ENCODE measurements at places on chromosomes 16 and 17.

DNA sequence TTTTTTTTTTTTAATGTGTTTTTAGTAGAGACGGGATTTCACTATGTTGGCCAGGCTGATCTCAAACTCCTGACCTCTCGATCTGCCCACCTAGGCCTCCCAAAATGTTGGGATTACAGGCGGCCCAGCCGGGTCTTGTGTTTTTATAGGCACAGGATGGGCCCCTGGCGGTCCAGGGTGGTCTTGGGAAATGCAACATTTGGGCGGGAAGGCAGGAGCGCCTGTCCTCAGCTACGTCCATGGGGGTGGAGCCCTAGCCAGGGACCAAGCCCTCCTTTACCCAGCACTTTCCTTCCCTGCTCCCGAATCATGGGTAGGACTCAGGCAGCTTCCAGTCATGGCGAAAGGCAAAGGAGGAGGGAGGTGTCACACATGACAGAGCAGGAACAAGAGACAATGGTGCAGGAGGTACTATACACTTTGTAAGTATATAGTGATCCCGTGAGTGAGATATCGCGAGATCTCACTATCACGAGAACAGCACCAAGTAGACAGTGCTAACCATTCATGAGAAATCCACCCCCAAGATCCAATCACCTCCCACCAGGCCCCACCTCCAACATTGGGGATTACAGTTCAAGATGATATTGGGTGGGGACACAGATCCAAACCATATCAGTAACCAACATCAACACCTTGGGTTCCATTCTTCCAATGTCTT is 226.7 kb upstream of the WSCD1 start:
- no peak for DNase-seq

DNA sequence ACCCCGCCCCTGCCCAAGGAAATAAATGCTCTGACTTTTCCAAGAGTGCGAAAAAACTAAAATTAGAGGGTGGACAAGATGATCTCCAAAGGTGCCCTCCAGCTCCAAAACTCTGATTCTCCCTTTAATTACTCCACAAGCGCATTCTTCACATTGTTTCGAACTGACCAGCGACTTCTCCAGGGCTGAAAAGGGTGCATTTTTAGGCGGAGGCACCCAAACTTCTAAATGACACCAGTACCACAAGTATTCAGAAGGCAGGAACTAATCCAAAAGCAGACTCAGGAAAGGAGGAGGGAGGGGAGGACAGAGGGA is 750 bp downstream of the ZFHX3 start:
- DNase-seq: no peak

DNA sequence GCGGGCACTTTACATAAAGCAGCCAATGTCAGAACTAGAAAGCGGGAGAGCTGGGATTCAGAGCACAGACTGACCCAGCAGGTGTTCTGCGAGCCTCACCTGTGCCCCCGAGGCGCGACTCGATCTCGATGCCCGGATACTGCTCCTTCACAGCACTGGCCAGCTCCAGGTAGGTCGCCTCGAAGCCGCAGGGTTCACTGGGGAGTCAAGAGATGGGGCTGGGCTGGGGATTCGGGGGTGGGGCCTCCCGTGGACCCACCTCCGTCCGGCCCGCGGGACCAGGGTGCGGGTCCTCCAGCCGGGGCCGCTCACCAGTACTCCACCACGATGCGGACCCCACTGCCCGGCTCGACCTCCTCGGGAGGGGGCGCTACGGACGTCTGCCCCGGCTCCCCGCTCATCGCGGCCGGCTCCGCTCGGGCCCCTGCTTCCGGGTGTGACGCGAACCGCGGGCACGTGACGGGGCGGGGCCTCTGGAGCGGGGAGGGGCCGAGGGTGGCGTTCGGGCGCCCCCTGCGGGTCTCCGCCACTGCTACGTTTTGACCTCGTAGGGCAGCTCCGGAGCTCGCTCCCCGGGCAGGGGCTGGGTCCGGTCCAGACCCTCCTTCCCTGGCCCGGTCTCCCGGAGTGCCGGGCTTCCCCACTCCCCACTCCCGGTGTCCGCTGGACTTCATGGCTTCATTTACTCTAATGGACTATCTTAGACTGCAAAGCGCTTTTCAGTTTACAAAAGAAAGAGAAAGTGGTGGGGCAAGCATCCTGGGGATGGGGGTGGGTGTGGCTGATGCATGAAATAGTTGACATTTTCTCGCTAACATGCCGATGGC is at the start of gene MIEN1:
Gene MIEN1, minus strand, starts transcription at position 438 of the 827 bp plus-strand sequence. Its CDS starts 37 bp downstream, at position 401.
- DNase-seq: peak; percentile 95

- peak; percentile 81 for DNase-seq
Measured at GRCh38 chr17:81519284-81520020, 6.9 kb upstream of the ACTG1 start.

- DNase-seq: no peak
Measured at GRCh38 chr17:35541434-35541833, 4.0 kb upstream of the SLFN12L start.

GRCh38 chr16:49469930-49470451 is 96.4 kb downstream of the C16orf78 start:
- no peak for DNase-seq

DNA sequence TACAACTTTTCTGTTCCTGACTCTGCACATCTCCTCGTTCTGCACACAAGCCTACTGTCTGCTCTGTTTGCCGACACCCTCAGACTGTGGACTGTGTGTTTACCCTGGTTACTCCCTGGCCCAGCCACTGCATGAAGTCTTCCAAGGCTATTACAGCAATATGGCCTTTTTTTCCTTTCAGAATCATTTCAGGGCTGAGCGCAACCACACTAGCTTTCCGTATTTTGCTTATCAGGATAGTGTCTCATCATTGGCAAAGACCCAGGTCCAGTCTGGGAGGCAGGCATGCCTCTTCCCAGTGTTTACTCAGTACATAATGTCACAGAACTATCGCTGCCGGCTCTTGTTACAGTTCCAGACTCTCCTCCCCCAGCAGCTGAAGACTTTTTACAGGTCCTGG is 10.1 kb downstream of the DNAH9 start:
- no peak for DNase-seq

- no peak for DNase-seq
Measured at GRCh38 chr17:39062846-39063680, 88.4 kb downstream of the PLXDC1 start.

DNA sequence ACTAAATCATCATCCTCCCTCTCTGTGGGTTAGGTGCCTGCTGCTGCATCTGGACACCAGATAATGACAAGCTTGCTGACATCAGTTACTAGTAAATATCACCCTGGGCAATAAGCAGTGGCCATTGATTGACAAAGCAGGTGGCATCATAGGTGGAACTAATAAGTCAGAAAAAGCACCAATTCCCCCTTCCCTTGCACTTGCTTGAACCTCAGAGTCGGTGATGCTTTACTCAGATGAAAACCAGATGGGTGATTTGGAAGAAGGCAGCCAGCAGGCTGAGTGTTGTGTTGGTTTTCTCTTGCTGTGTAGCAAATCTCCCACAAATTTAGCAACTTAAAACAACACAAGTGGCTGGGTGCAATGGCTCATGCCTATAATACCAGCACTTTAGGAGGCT is 146.9 kb upstream of the NOL11 start:
- no peak for DNase-seq

- no peak for DNase-seq
Measured at GRCh38 chr16:3480901-3481695, 14.2 kb downstream of the C16orf90 start.

- no peak for DNase-seq
Measured at GRCh38 chr17:36932694-36933511, 4.4 kb upstream of the LHX1 start.

GRCh38 chr17:56358651-56359050 is 205.4 kb downstream of the ANKFN1 start:
- no peak for DNase-seq

- no peak for DNase-seq
Measured at GRCh38 chr17:51640108-51640622, 379.8 kb downstream of the UTP18 start.

DNA sequence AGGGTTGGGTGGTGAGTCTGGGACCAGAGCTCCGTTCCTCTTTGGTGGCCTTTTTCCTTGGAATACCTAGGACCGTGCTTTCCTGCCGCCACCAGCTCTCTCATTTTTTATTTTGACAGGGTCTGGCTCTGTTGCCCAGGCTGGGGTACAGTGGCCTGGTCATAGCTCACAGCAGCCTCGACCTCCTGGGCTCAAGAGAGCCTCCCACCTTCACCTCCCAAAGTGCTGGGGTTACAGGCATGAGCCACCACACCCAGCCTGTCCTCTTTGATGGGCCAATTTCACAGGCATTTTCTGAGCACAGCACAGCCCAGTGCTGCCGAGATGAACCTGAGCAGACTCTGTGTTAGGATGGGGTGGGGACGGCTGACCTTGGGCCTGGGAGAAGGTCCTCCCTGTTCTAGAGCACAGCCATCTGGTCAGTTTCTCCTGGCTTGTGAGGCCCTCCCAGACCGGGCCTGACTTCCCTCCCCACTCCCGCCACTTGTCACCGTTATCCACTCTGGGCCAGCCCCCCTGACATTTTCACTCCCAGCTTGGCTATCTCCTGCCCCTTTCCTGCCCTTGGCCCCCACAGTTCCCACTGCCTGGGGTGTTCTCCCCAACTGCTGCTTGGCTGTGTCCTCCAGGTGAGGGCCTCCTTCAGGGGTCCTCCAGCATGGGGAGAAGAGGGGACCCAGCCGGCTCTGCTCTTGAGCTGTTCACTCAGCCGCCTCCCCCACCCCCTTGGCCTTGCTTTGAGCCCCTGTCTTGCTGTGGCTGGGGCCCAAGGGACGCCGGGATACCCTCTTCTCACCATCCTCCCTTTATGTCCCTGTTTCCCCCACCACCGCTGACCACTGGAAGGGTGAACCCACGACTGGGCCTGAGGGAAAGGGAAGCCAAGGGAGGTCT is 5.0 kb downstream of the ADCY7 start:
- no peak for DNase-seq

DNA sequence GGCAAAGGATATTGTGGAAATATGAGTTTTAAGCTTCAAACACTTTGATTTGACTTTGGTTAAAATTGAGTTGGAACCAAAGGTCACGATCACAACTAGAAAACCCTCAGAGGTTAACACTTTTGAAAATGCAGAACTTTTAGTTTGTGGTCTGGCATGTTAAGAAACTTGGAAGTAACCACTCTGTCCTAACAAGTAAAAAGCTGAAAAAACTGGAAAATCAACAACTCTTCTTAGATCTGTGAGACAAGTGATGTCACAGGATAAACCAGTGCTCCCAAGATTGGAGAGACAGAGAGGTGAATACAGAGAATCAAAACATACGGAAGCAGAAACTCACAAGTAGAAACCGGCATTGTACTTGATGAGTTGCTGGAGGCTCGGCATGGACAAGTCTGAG is 17.4 kb downstream of the MFSD6L start:
- no peak for DNase-seq

DNA sequence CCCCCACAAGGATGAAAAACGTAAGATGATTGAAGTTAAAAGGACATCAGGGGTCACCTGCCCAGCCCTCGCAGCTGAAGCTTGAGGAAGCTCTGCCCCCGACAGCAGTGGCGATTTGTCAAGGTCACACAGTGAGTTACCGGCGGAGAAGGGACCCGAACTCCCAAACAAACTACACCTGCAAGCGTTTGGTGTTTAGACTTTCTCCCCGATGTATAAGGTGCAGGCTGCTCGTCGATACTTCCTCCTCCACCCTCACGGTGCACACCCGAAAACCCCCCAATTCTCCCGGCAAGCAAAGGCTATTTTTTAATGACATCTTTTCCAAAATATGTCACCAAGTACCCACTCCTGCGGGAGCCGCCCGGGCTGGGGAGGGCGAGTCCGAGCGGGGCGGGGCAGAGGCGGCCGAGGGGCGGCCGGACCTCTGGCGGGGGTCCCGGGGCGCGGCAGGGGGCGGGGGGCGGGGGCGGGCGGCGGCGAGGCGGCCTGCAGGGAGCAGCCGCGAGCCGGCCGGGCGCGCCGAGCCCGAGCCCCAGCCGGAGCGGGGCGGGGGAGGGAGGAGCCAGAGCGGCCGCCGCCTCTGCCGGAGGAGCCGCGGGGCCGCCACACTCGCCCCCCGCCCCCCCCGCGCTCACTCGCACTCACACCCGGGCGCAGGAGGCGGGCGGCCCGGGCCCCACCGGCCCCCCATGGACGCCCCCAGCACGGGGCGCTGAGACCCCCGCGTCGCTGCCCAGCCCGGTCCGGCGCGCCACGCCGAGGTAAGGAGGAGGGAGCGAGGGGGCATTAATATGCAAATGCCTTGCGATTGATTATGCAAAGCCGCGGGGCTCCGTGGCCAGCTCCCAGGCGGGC is at the start of gene THRA:
Gene THRA, plus strand, starts transcription at position 637 of the 858 bp plus-strand sequence. CDS start 11,524 bp downstream, outside the sequence.
- DNase-seq: peak; percentile 73

DNA sequence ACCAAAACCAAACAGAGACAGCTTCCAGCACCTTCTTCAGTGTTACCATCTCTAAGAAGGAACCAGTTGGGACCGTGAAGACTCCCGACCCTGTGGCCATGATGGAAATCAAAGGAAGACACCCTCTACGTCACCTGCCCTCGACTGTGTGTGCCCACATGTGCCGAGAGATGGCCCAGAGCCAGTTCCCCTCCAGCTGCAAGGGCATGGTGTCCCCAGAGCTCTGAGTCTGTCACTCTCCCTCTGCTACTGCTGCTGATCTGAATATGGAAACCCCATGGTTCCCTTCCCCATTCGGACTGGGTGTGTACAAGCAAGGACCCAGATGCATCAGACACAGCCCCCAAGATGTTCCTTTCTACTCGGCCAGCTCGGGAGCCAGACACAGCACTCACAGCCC is 76.4 kb downstream of the SOCS1 start:
- no peak for DNase-seq

- no peak for DNase-seq
Measured at GRCh38 chr16:80500116-80500859, 40.5 kb upstream of the DYNLRB2 start.

- DNase-seq: no peak
Measured at GRCh38 chr16:10081201-10081940, 100.9 kb downstream of the GRIN2A start.

DNA sequence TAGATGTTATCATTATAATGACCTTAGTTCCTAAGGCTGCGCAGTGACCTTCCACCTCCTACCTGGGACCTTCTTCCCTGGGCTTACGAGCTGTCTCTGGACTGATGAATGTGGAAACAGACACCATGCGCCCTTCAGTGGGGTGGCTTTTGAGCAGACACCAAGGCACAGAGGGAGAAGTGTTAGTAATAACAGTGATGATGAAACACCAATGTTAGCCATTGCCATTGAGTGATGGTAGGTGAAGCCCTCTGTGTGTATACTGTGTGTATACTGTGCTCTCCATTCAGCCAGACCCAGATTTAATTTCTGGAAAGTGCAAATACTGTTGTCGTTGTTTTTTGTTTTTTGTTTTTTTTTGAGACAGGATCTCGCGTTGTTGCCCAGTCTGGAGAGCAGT is 44.5 kb downstream of the CLEC16A start:
- DNase-seq: no peak

DNA sequence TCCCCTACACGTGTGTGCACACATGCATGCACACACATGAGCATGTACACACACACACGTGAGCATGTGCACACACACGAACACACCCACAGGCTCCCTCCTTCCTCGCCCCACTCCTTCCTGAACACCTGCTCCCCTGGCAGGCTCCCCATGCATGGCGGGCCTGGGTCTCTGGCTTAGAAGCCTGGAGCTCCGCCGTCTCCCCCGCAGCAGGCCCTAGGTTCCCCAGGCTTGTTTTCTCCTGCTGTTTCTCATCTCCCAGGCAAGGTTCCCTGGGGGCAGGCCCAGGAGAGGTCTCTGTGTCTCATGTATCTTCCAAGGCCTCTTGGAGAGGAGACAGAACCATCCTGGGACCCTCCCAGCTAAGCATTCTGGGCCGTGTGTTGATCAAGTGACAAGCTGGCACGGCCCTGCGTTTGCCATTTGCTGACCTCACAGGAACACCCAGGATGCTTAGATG is 202.3 kb upstream of the CIBAR2 start:
- DNase-seq: no peak
